ENCODE measurements at places on chromosomes 3 and 15.

- DNase-seq, result no peak
These were observed 12.2 kb downstream of the MUC20 start for GRCh38 chr3:195732940-195733339.

- no peak for DNase-seq
These were observed 41.6 kb downstream of the NKIRAS1 start for GRCh38 chr3:23875113-23875725.

DNA sequence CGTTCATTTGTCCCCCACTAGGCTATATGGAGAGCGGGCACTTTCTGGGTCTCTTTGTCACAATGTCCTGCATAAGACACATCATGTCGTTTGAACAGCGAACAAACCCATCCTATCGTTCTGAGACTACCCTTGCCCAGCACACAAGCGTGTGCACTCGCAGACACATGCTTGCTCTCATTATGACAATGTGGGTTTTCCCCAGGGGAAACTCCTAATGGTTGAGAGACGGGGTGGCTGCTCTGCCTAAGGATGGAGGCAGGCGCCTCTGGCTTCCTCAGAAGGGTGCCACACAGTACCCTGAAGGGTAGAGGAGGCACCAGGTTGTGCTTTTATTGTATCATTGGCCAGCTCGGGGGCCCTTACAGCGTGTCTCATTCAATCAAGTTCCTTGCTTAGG is 51.0 kb upstream of the MYZAP start:
- no peak for DNase-seq

- no peak for DNase-seq
These were observed 18.7 kb downstream of the TMEM43 start for GRCh38 chr3:14143271-14144225.

DNA sequence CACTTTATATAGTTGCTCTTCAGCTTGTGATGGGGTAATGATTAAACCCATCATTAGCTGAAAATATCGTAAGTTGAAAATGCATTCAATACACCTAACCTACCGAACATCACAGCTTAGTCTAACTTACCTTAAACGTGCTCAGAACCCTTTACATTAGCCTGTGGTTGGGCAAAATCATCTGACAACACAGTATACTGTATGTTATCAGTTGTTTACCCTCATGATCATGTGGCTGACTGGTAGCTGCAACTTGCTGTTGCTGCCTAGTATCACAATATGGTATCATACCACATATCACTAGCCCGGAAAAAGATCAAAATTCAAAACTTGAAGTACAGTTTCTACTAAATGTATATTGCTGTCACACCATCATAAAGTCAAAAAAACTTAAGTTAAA is 9.5 kb downstream of the ZNF280D start:
- no peak for DNase-seq

DNA sequence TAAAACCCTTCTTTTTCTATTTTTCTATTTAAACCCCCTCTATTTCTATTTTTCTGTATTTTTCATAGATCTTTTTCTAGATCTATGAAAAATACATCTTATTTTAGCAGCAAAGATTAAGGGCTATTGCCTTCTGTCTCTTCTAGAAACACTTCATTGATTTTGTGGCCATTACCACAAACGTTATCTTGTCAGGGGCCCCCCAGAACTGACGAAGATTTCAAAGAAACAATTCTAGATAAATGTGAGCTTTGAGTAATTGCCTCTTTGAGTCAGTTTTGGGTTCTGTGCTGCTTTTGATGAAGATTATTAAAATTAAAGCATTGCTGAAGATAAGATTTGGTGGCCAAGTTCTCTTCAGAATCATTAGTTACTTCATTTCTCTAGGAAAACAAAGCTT is 279.6 kb upstream of the PEX5L start:
- no peak for DNase-seq

- no peak for DNase-seq
These were observed 479.4 kb upstream of the CBLB start for GRCh38 chr3:106348139-106348690.

DNA sequence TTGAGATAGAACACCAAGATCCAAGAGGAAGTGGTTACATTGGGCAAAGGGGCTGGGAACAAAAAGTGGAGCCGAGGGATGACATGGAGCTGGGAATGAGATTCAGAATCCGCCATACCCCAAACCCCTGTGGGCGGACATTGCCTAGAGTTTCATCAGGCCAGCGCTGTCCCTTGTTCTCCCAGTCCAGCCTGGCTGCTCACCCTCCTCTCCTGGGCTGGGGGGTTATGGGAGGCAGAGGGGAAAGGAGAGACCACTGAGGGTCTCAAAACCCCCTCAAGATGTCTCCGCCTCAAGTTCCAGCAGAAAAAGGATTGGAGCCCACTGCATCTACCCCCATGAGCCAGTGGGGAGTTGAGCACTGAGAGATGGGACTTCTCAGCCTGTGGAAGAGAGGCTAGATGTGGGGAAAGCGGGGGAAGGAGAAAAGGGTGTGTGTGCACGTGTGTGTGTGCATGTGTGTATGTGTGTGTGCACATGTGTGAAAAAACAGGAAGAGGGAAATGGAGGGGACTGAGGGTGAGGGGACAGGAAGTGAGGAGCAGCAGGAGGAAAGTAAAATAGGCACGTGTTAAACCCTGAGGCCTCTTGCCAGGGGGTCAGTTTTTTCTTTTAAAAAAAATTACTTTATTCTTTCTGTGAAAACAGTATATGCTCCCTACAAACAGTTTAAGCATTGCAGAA is 14.3 kb downstream of the GRM2 start:
- no peak for DNase-seq

GRCh38 chr3:141795276-141795675 is 32.1 kb downstream of the GRK7 start:
- DNase-seq, result no peak

GRCh38 chr3:151460228-151460627 is 633 bp downstream of the IGSF10 start:
- peak; percentile 17 for DNase-seq

DNA sequence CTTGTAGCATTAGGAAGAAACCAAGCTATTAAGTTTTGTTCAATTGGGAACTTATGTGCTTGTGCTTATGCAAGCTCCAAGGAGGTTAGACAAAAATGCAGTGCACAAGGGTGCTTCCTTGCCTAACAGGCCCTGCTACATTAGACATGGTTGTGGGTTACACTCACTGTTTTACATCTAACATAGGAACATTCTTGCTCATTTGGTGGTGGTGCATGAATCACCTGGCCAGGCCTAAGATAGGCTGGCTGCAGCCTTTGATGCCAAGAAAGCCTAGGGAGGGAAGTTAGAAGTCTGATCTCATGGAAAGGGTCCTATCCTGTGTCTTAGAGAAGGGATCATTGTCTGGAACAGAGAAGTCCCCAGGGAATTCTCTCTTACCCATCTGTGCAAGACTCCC is 43.5 kb downstream of the CA12 start:
- no peak for DNase-seq

- DNase-seq, result no peak
These were observed 11.8 kb upstream of the P2RY1 start for GRCh38 chr3:152823173-152823572.

GRCh38 chr3:64321747-64322146 is 96.5 kb upstream of the PRICKLE2 start:
- DNase-seq, result peak; percentile 15

DNA sequence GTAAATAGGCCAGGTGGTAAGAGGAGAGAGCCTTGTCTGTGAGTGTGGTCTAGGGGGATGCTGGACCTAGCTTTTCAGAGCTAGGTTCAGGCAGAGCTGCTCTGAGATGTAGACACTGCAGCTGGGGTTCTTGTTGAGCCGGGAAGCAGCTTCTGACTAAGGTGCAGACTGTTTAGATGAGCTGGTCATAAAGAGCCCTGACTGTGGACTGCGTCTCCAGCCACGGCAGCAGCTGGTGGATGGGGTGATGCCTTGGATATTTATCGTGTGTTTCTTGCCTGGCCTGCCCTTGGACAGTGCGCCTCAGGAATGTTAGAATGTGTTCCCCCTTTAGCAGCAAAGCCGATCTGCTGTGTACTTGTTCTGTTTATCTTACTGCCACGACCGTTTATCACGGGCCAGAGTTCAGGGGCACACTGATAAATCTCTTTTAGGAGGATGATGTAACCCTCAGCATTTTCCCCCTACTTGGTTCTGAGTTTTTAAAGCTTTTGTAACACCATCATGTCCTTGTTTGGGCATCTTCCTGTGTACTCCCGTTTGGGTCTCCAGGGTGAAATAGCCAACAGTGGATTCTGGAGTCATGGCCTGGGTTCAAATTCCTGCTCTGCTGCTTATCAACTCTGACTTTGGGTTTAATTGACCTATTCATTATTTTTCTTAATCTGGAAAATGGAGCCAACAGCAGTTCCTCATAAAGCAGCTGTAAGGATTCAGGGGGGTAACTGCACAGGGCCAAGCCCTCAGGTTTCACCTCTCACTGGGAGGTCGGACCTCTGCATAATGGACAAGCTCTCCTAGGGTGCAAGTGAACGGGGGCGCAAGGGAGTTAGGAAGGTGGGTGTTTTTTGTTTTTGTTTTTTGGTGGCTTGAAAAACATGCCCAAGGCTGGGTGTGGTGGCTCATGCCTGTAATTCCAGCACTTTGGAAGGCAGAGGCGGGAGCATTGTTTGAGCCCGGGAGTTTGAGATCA is 51.4 kb downstream of the FLNB start:
- DNase-seq, result peak; percentile 86

DNA sequence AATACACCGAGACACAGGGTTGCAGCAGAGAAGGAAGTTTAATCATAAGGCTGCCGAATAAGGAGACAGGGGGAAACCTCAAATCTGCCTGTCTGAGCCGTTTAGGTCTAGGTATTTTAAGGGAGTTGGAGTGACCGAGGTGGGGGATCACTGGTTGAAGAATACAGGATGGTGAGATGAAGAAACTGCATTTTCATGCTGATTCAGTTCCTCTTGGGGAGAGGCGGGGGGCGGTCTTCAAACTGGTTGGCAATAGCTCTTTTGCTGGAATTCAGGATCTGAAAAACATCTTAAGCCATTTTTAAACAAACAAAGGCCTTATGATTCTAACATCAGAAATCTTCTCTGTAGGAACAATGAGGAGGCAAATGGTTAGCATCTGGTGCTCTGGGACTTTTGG is 699.5 kb upstream of the CFAP20DC start:
- no peak for DNase-seq

DNA sequence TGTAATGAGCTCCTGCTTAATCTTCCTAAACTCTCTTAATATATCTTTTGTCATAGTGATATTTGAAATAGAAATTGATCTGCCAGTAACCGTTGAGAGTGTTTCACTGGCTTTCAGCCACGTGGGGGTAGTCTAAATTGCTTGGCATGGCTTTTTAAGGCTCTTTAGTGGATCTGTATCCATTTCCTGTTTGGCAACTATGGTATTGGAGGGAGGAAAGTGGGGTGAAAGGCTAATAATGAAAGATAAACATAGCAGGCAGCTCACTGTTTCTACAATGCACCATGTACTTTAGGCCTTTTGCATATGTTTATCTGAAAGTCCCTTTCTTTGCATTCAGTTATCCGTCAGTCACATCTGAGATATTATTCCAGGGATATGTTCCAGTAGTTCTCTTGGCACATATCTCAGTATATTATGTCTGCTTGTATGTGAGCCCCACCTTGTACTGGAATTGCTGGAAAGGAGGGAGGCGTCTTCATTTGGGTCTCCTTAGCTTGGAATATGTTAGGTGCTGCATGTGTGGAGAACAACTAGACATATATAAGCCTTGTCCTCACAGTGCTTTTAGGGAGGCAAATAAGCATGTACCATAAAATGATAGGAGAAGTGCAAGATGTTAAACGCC is 10.8 kb downstream of the TOPAZ1 start:
- DNase-seq, result peak; percentile 29

DNA sequence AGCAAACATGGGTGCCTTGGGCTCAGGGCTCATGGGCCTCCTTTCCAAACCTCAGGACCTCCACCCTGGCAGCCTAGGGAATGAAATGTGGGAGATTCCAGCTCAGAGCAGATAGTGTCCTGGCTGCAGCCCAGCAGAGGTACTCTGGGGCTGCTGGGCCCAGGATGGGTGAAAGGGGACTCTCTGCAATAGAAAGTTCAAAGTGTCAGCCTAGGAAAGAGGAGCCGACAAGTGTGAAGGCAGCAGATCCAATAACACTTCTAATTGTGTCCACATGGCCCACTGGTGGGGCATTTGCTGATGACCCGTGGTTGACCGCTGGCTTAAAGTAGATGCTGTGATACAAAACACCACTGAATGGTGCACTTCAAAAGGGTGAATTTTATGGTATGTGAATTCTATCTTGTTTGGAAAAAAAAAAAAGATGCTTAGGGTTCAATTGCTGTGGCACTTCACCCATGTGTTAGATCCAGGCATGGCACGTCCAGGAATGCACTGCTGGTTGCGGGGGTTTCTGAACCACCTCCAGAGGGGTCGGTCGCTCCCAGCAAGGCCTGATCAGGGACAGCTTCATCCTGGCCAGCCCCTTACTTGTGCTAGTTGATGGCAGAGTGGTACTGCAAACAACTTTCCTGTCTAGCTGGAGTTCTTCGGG is 20.9 kb downstream of the AMOTL2 start:
- DNase-seq, result no peak

- DNase-seq, result no peak
These were observed 22.9 kb upstream of the KIF23 start for GRCh38 chr15:69391046-69391757.

- DNase-seq, result no peak
These were observed 8.8 kb downstream of the IL1RAP start for GRCh38 chr3:190522621-190523222.

GRCh38 chr3:196274585-196274984 is 12.9 kb downstream of the PCYT1A start:
- DNase-seq, result no peak
